ENCODE measurements at places on chromosomes 5 and 9. TPM values are rescaled to one million over a fixed set of nuclear protein-coding genes. Genes with fewer than 3 reads are reported as not detected.

GRCh38 chr5:138937392-138938387, 62.6 kb upstream of the LRRTM2 start:
- H3K4me3 ChIP-seq, result no peak overlapping the region
- no peak for DNase-seq
- no peaks in the 10 kb centered on the region for H3K4me1 ChIP-seq

DNA sequence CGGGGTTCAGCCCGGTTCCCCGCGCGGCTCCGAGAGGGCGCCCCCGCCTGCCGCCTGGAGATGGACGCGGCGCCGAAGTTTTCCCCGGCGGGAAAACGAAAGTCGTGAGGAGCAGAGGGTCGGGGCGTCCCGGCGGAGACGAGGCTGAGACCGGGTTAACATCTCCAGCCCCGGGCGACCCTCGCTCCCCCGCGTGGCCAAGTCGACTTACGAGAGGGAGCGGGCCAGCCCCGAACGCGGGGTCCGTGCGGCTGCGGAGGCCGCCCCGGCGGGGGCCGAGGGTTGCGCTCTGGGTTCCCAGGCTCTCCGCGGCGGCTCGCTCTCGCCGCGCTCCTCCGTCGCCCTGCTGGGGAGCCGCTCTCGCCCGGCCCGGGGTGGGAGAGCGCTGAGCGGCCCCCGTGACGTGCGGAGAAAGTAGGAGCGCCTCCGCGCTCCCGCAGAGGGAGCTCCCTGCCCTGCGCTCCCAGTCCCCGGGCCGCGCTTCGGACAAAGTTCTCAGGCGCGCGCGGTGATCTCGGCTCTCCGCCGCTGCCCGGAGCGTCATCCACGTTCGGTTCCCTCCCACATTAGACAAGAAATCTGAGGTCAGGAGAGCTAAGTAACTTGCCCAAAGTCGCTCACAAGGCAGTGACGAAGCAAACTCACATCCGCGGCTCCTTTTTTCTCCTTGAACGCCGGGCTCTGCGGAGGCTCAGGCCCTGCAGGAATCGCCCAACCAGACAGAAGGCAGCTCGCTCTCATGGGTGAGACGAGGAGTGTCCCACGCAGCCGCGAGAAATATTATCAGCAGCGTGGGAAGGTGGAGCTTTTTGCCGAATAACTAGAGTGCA, 1.2 kb upstream of the GCNT4 start:
- H3K4me3 ChIP-seq, result peak overlapping the region; percentile 81
- peak; percentile 71 for DNase-seq
- H3K36me3 ChIP-seq, result peaks cover 2% of the 10 kb centered on the region

DNA sequence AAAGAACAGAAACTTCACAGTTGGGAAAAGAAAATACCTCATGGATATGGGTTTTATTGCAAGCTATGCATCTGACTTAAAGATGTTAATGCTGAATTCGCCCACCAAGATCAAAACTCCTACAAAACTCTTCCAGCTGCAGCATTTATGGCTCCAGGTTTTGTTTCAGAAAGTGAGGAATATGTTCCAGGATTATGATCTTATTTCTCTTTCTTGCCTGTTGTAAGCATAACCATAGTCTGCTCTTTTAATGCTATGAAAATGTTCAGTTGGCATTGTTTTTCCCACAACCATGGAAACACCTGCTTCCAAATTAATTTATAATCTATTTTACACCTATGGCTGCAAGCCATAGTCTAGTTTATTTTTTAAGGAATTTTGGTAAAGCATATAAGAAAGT, 34.9 kb upstream of the FST start:
- H3K27me3 ChIP-seq, result peaks cover 6% of the 10 kb centered on the region
- no peak overlapping the region for H3K27ac ChIP-seq
- H3K4me1 ChIP-seq, result no peaks in the 10 kb centered on the region
- no peaks in the 10 kb centered on the region for H3K36me3 ChIP-seq

- no peak overlapping the region for H3K4me3 ChIP-seq
- H3K4me1 ChIP-seq, result peaks cover 2% of the 10 kb centered on the region
- H3K27ac ChIP-seq, result no peak overlapping the region
- no peaks in the 10 kb centered on the region for H3K36me3 ChIP-seq
- peaks cover 29% of the 10 kb centered on the region for H3K27me3 ChIP-seq
Measured at GRCh38 chr9:132739710-132740310, 69.5 kb downstream of the GTF3C4 start.

GRCh38 chr9:107597743-107598217, 108.2 kb upstream of the KLF4 start:
- H3K4me3 ChIP-seq, result no peak overlapping the region
- no peak for DNase-seq
- no peak overlapping the region for H3K27ac ChIP-seq
- no peaks in the 10 kb centered on the region for H3K27me3 ChIP-seq
- no peaks in the 10 kb centered on the region for H3K4me1 ChIP-seq

DNA sequence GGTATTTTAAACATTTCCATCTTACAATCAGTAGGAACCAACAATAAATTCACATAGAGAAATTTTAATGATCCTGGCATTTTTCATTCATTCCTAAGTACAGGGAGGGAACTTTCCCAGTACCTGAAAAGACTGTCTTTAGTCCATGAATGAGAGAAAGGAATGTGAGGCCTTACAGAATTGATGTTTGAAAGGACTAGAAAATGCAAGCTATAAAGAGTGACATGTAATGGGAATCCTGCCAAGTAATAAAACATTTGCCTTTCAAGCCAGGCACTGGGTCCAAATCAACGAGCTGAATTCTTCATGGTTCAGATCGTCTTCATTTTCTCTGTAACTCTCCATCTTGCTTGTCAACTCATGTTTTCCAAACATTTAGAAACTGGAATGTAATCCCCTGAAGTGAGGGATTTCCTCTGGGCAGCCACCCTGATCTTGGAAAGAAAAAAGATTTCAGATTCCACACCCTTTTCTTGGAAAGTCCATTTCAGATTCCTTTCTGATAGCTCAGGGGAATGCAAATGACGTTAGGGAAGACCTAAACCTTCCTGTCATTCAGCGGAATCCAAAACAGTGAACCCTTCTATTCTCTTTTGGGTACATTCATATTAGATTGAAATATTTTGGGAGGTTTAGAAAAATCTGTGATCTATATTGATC, 315.8 kb downstream of the SH3GL2 start:
- H3K27me3 ChIP-seq, result no peaks in the 10 kb centered on the region
- no peak overlapping the region for H3K4me3 ChIP-seq
- H3K27ac ChIP-seq, result no peak overlapping the region
- H3K36me3 ChIP-seq, result no peaks in the 10 kb centered on the region
- no peak for DNase-seq
- H3K4me1 ChIP-seq, result no peaks in the 10 kb centered on the region

DNA sequence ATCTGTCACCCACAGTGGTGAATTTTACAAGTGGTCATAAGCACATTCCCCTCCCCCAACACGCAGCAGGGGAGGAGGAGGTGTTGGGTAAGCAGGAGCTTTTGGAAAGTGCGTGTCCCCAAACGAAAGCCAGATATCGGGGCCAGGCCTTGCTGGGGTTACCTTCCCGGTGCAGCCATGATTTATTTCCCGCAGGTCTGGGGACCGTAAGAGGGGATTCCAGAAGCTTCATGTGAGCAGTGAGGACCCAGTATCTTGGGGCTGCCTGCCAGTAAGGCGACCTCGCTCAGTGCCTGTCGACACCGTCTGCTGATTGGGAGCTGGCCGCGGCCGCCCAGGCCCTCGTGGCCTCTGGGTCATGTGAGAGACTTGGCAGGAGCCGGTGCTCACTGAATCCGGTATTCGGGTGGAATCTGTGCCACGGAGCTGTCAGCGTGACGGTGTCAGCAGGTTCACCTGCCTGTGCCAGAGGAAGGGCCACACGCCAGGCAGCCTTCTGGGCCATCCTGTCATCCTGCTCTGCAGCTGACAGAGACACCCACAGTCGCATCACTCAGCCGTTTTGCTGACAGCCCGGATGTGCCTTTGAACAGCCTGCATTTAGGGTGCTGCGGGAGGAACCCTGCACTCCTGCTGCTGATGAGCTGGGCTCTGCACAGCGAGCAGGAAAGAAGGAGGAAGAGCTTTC, 37.3 kb downstream of the SEC61B start:
- peak; percentile 71 for DNase-seq
- H3K27me3 ChIP-seq, result peaks cover 8% of the 10 kb centered on the region
- H3K4me3 ChIP-seq, result peak overlapping the region; percentile 36
- no peaks in the 10 kb centered on the region for H3K36me3 ChIP-seq
- peaks cover 27% of the 10 kb centered on the region for H3K4me1 ChIP-seq

DNA sequence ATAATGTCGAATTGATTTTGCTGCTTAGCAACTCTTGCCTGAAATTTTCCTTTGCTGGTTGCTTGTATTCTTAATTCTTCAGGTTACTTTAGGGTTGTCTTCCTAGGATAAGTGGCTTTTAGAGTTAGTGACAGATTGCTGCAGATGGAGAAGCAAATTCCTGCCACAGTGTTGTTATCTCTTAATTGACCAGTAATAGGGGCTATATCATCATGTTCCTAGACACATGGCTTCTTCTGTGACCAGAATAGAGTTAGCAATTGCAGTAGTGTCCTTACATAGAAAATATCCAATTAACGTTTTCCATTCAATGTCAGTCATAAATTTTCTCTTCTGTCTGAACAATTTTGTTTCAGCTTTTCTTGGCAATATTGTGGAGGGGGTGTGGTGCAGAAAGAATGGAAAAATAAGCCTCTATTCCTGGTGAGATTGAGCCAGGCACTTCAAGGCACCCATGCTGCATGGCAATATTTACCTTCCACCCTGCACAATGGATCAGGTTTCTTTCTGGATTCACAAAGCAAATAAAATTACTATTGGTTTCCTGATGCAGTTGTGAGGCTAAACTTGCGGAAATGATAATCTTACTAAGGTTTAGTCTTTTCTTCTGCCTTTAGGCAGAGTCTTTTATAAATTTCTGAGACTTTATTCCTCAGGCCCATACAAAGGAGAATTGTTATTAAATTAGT, 1481.5 kb downstream of the EFNA5 start:
- no peaks in the 10 kb centered on the region for H3K27me3 ChIP-seq
- no peak overlapping the region for H3K27ac ChIP-seq
- H3K4me1 ChIP-seq, result no peaks in the 10 kb centered on the region
- H3K4me3 ChIP-seq, result no peak overlapping the region
- H3K36me3 ChIP-seq, result no peaks in the 10 kb centered on the region
- no peak for DNase-seq

- no peaks in the 10 kb centered on the region for H3K27me3 ChIP-seq
- no peak for DNase-seq
- no peaks in the 10 kb centered on the region for H3K36me3 ChIP-seq
- no peak overlapping the region for H3K4me3 ChIP-seq
Measured at GRCh38 chr9:14941501-14942405, 31.5 kb upstream of the FREM1 start.

GRCh38 chr9:102728946-102729345, 266.2 kb upstream of the CYLC2 start:
- H3K27me3 ChIP-seq, result no peaks in the 10 kb centered on the region
- H3K27ac ChIP-seq, result no peak overlapping the region
- no peaks in the 10 kb centered on the region for H3K36me3 ChIP-seq
- H3K4me1 ChIP-seq, result no peaks in the 10 kb centered on the region
- no peak overlapping the region for H3K4me3 ChIP-seq

DNA sequence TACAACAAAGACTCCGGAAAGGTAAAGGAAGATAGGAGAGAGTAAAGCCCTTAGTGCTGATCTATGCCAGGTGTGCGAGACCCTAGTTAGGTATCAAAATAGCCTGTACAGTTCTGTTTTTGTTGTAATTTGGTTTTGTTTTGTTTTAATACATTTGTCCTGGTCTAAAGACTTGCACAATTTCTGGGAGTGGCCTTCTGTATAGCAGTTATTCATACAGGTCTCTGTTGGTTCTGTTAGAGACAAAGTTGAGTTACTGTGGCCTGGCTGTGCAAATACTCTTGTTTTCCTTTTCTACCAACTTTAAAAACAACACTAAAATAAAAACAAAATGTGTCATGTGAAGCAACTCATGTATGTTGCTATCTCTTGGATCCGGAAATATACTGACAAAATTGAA, 163.6 kb downstream of the COMMD10 start:
- no peak for DNase-seq
- H3K36me3 ChIP-seq, result peaks cover 31% of the 10 kb centered on the region
- no peak overlapping the region for H3K4me3 ChIP-seq
- H3K4me1 ChIP-seq, result no peaks in the 10 kb centered on the region

DNA sequence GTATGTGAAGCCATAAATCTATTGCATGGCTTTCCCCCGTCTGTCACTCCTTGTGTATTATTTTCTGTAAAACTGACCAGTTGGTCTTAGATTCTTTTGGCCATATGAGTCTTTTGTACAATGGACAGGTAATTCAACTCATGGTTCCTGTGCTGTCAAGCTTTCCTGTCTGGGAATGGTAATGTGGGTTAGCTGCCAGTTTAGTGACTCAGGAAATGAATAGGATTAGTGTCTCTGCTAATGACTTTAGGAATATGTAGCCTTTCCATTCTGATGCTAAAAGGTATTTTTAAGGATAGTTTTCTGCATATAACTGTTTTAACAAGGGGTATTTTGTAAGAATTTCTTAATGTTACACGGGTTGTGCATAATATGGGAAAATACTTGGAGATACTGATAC, 182.7 kb downstream of the PBX3 start:
- H3K36me3 ChIP-seq, result no peaks in the 10 kb centered on the region
- no peak for DNase-seq
- no peak overlapping the region for H3K4me3 ChIP-seq
- no peak overlapping the region for H3K27ac ChIP-seq

Gene SCGB3A2
- total RNA-seq, result not detected

Gene TEX48
- 1.2 TPM for total RNA-seq

Gene PCDHA13
- total RNA-seq, result not detected

Gene CCDC192
- not detected for total RNA-seq

Gene DMRT3
- total RNA-seq, result not detected

Gene TXNDC8
- total RNA-seq, result not detected

Gene DMGDH
- total RNA-seq, result 1.7 TPM

Gene HTR1A
- not detected for total RNA-seq

Measured in activated CD4-positive, alpha-beta memory T cell treated with anti-CD3 and anti-CD28 coated beads for 36 hours (primary cell).